Activated T-helper 1 cell treated with anti-CD3 and anti-CD28 coated beads, Interleukin-12 subunit alpha, Interleukin-12 subunit beta, Interleukin-2, Interleukin-4 antibody, amounts not matched to agents 30 ng/mL and 10 ng/mL and 1 ng/mL, durations not matched to agents 14 hours and 24 hours and 36 hours (primary cell): ENCODE measurements at places on chromosomes 16 and 17.
A peak's percentile ranks its signal among the peaks of the same experiment; 100 is the strongest.

GRCh38 chr17:19705771-19706770 is 10.3 kb downstream of the SLC47A2 start:
- DNase-seq, result no peak

GRCh38 chr17:51322390-51323029 is 62.2 kb downstream of the UTP18 start:
- no peak for DNase-seq

GRCh38 chr17:54623746-54624145 is 276.9 kb upstream of the TOM1L1 start:
- no peak for DNase-seq

DNA sequence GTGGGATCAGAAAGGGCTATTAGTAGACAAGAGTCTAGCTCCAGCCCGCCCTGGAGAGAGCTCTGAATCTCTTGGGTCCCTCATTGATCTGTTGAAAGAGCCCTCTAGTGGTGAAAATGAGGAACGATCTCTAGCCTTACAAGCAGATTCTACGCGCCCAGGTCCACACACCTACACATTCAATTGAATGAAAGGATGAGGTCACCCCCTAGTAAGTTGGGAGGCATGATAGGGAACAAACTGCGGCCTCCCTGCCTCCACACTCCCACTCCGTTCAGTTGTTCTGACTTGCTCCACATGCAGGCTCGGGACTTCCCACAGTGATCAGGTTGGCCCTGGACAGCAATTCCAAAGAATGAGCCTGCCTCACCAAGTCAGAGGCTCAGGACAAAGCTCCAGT is 2.9 kb upstream of the CACNG3 start:
- peak; percentile 6 for DNase-seq

- DNase-seq, result no peak
Observed at GRCh38 chr17:68133346-68134045, 98.0 kb downstream of the KPNA2 start.

GRCh38 chr17:82434216-82434565 is 15.8 kb upstream of the OGFOD3 start:
- no peak for DNase-seq

DNA sequence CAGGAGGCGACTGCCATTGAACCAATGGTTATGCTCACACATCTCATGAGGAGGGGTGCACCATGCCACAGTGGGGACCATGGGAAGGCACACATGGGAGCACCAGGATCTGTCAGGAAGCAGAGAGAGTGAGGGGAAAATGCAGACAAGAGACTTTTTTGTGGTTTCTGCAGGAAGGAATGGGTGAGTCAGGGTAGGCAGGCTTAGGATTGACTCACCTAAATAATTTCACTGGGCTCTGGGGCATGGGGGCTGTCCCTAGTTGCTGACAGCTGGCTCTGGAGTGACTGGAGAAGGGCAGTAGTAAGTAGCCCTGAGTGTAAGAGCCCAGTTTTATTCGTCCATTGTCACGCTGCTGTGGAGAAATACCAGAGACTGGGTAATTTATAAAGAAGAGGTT is 202.4 kb downstream of the AXIN2 start:
- no peak for DNase-seq

DNA sequence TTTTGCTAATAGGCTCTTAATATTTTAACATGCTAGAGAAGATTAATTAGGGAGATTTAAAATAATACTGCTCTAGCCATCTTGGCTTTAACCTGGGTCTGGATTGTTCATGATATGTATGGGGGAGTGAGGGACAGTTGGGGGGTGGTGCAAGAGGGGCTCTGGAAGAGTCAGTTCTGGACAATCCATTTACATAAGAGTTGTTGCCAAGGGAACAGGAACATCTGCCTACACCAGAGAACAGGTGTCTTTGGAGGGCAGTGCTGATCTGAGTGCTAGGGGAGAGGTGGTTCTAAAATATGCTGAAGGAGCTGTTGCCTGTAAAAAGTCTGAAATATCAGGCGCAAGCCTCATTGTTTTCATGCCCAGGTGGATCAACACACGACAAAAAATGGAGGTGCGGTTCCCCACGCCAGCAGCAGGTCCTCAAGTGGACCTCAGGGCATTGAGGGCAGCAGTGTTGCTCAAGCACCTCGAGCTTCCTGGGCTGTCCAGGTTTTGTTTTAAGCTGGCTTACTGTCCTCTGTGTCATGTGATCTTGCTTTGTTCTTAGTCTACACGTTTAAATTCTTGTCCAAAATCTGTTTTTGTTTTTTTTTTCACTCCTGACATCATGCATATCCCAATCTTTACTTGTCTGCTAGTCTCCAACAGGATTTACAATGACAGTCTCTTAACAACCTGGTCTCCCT is 25.4 kb upstream of the WSB1 start:
- no peak for DNase-seq
